ENCODE measurements at places on chromosomes 6 and 20. TPM values are rescaled to one million over a fixed set of nuclear protein-coding genes. Genes with fewer than 3 reads are reported as not detected.

ASXL1 gene
- 116 TPM for total RNA-seq

POM121L2 gene
- total RNA-seq, result not detected

OARD1 gene
- 21.9 TPM for total RNA-seq

ADGB gene
- total RNA-seq, result 7.7 TPM

LY6G6D gene
- not detected for total RNA-seq

EYS gene
- not detected for total RNA-seq

- H3K36me3 ChIP-seq, result no peaks in the 10 kb centered on the region
- H3K4me3 ChIP-seq, result no peak overlapping the region
- no peaks in the 10 kb centered on the region for H3K27me3 ChIP-seq
These were observed 426.5 kb downstream of the CD83 start for GRCh38 chr6:14543971-14544585.

- no peak for DNase-seq
- H3K27ac ChIP-seq, result no peak overlapping the region
- no peaks in the 10 kb centered on the region for H3K27me3 ChIP-seq
- H3K4me3 ChIP-seq, result no peak overlapping the region
These were observed 109.1 kb downstream of the SASH1 start for GRCh38 chr6:148451690-148452089.

- H3K4me3 ChIP-seq, result no peak overlapping the region
- no peaks in the 10 kb centered on the region for H3K36me3 ChIP-seq
- H3K27ac ChIP-seq, result no peak overlapping the region
- H3K4me1 ChIP-seq, result no peaks in the 10 kb centered on the region
- DNase-seq, result no peak
These were observed 38.3 kb upstream of the HMGCLL1 start for GRCh38 chr6:55617272-55617671.

- DNase-seq, result no peak
- no peaks in the 10 kb centered on the region for H3K4me1 ChIP-seq
- peak overlapping the region; percentile 77 for H3K27ac ChIP-seq
These were observed 202.2 kb upstream of the CCN2 start for GRCh38 chr6:132153221-132153898.

DNA sequence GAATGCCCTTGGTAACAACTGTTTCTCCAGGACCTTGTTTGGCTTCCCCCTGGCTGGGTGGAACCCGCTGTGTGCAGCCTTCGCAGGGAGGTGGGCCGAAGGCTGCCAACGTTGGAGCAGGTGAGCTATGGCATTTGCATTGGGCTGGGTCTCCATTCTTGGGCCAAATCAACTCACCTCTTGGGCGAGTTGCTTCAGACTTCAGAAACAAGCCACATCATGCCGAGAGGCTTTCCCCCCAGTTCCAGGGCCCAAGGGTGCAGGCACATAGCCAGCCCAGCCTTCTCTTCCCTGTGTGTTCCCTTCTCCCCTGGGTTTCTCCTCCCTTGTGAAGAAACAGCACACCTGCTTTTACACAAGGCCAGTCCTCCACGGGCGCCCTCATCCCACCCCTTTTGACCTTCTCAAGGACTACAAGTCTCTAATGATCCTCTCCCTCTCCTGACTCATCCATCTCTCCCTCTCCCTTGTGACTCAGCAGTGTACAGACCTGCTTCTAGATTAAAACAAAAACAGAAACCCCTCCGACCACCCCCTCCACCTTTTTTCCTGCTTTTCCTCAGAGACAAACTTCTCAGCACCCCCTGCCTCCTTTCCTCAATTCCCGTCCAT, 41.6 kb downstream of the FAM209B start:
- no peak for DNase-seq
- no peaks in the 10 kb centered on the region for H3K36me3 ChIP-seq
- H3K27me3 ChIP-seq, result no peaks in the 10 kb centered on the region
- no peak overlapping the region for H3K27ac ChIP-seq
- H3K4me3 ChIP-seq, result no peak overlapping the region

DNA sequence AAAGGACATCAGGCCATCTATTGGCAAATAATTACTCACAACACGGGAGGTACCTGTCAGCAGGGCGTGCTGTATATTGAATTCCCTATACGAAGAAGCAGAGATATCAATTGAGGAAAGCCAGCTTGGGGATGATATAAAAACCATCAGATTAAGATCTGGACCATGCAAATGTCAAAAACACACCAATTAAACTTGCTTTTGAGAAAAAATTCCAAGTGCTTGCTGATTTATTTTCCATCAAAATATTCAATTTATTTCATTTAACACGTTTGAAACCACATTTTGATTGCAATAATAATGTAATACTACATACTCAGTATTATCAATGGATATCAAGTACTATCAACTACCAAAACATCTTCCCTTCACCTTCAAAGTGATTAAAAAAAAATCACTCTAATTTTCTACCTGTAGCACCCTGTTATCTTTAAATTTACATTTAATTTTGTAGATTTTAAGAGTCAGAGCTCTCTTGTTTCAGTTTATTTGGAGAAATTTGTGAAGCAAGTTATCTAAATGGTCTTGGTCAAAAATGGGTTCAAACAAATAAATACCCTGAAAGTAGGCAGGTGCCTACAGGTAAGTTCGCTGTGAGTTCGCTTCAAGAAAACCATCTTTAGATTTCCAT, 6.8 kb upstream of the TBX18 start:
- H3K36me3 ChIP-seq, result no peaks in the 10 kb centered on the region
- H3K4me1 ChIP-seq, result peaks cover 14% of the 10 kb centered on the region
- H3K27ac ChIP-seq, result no peak overlapping the region
- H3K4me3 ChIP-seq, result no peak overlapping the region

DNA sequence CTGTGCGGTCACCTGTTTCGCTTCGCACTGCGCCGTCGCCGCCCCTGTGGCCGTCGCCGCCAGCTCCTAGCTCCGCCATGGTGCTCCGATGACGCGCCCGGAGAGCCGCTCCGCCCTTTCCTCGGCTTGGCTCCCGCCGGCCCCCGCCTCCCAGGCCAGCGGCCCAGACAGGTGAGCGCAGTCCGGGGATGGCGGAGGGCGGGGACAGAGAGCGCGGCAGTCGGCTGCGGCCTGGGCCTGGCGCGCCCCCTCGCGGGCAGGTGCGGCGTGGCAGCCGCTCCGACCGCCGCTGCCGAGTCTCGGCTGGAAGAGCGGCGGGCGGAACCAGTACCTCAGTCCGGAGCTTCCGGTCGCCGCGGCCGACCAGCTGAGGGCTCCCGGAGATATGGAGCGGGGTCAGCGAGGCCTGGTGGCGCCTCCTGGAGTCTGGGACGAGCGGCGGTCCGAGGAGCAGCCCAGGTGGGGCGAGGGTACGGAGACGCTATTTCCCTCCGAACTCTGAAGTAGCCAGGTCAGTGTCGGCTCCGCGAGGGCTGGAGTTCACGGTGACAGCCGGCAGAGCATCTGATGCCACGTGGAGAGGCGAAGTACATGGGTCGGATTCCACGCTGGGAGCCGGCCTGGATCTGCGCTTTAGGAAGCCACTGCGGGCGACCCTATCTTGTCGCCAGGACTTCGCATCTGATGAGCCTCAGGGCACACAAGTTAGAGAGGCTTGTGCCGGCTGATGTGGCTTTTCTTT, at the start of gene MAP7:
MAP7 (minus strand) TSS at position 93 of the 742 bp plus-strand sequence; CDS start at position 79, 14 bp downstream.
- H3K4me3 ChIP-seq, result peak within 1 kb of the TSS; percentile 69
- peak; percentile 20 for DNase-seq
- H3K4me1 ChIP-seq, result no peaks in the 10 kb centered on the region
- H3K36me3 ChIP-seq, result no peaks in the 10 kb centered on the region
- no peaks in the 10 kb centered on the region for H3K27me3 ChIP-seq
- no peak within 1 kb of the TSS for H3K27ac ChIP-seq

DNA sequence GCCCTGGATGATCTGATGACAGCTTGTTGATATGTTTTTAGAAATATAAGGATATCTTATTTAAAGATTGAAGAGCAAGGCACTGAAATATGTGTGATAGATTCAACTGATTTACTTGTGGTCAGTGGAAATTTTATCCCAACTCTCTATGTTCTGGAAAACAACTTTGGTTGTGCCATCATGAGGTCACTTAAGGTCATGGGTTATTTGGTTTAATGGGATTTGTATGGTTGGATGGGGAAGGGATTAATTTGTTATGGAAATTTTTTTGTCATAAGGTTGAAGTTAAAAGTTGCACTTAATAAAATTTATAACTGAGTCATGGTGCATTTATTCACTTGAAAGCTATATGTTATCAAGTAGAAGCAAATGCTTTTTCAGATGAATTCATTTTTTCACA, 214.3 kb upstream of the LAMP5 start:
- H3K27me3 ChIP-seq, result no peaks in the 10 kb centered on the region
- no peak for DNase-seq
- no peaks in the 10 kb centered on the region for H3K4me1 ChIP-seq
- H3K36me3 ChIP-seq, result no peaks in the 10 kb centered on the region
- H3K4me3 ChIP-seq, result no peak overlapping the region
- no peak overlapping the region for H3K27ac ChIP-seq

DNA sequence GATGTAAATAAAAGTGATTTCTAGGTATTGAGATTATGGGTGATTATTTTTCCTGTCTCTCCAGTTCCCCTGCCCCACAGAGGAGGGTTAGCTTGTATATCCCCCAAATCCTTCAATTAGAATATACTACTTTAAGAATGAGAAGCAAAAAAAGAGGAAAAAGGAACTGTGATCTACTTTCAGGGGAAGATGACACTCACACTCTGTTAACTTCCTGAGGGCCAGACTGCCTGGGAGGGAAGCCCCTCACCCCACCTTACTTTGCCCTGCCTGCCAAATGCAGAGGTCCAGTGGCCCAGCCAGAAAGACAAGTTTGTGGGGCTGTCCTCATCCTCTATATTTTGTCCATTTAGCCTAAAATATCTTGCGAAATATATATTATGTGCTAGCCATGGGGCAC, 9.2 kb upstream of the LY86 start:
- no peak for DNase-seq
- no peaks in the 10 kb centered on the region for H3K27me3 ChIP-seq
- no peak overlapping the region for H3K27ac ChIP-seq
- no peak overlapping the region for H3K4me3 ChIP-seq
- no peaks in the 10 kb centered on the region for H3K36me3 ChIP-seq
- H3K4me1 ChIP-seq, result no peaks in the 10 kb centered on the region

DNA sequence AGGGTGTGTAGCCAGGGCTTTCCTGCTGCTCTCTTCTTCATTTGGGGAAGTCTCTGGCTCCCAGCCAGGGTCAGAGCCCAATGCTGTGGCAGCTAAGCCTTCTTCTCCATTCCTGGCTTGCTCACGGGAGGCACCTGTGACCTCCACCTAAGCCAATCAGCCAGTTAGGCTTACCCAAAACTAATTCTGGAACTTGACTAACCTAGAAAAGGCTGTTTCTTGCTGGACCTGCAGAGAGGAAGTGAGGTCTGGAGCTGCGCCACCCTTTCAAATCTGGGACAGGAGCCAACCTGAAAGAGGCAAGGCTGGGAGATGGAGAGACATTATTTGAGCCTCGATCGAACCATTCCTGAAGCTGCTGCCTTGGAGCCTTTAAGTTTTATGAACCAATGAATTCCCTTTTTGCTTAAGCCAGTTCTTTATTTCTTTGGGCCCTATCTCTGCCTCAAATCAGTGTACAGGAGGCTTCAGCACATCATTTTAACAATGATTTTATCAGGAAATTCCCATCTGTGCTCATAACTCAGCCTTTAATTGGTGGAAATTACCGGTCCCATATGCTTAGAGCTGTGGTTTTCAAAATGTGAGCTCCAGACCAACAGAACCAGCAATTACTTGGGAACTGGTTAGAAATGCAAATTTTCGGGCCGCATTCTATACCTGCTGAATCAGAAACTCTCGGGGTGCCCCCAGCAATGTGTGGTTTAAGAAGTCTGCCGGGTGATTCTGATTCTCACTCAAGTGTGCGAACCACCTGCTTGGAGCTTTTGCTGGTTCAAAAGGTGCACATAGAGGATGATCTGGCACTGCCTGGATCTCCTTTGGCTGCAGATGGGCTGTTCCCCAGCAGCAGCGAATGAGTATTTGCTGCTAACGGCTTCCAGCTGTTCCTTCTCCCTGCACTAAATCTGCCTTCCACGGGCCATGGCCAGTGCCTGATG, 97.4 kb upstream of the RNF24 start:
- H3K27ac ChIP-seq, result no peak overlapping the region
- H3K4me3 ChIP-seq, result no peak overlapping the region
- no peaks in the 10 kb centered on the region for H3K4me1 ChIP-seq
- peak; percentile 32 for DNase-seq
- H3K27me3 ChIP-seq, result no peaks in the 10 kb centered on the region

GRCh38 chr6:33633084-33633461, 12.0 kb downstream of the ITPR3 start:
- H3K27ac ChIP-seq, result peak overlapping the region; percentile 31
- no peaks in the 10 kb centered on the region for H3K27me3 ChIP-seq
- H3K4me3 ChIP-seq, result peak overlapping the region; percentile 40
- H3K36me3 ChIP-seq, result no peaks in the 10 kb centered on the region
- H3K4me1 ChIP-seq, result peaks cover 5% of the 10 kb centered on the region

DNA sequence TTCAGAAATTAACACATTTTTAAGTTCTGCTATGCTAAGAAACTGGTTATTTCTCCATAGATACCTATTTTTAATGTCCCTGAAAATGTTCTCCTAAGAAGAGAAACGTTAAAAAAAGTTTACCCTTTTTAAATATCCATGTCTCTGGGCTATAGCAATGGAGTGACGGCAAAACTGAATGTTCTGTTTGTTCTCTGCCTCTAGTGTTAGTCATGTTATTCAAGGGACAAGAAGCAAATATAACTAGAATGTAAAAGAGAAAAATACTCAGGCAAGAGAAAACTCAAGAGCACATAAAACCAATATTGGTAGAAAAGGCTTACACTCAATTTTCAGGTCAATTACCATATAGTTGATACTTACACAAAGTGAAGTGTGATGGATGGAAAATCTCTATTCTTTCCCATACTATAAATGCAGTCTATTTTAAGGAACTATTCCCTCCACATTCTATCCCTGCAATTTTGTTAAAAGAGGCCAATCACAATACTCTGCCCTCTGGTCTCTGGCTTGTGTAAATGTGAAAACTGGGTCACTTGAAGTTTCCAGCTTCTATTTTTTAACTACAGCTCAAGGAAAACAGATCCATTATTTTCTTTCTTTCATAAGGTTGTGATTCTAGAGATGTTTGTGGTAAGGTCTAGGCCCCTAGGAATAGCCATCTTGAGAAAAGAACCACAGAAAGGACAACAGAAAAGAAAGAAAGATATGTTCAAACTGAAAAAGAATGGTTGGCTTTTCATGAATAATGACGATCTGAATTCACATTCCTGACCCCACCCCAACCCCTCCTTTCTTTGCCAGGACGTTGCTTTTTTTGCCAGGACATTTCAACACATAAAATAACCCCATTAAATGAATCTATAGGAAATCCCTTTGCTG, 200.3 kb upstream of the FAM83B start:
- H3K4me3 ChIP-seq, result no peak overlapping the region
- DNase-seq, result no peak
- no peaks in the 10 kb centered on the region for H3K36me3 ChIP-seq
- no peaks in the 10 kb centered on the region for H3K4me1 ChIP-seq
- H3K27ac ChIP-seq, result peak overlapping the region; percentile 47

DNA sequence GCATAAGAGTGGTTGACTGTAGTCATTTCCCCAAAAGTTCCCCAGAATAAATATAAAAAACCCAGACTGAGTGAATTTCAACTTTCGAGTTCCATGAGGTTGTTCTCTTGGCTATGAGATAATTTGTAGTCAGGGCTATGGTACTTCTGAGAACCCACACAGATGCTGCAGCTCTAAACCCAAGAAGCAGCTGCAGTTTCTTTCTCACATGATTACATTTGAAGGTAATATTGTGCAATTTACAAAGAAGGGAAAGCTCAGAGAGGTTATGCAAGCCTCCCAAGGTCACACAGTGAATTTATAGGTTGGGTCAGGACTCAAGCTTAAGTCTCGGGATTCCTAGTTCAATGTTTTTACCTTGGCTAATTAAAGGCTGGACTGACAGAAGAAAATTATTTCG, 29.7 kb upstream of the CD93 start:
- H3K27ac ChIP-seq, result no peak overlapping the region
- H3K4me3 ChIP-seq, result no peak overlapping the region
- H3K4me1 ChIP-seq, result no peaks in the 10 kb centered on the region
- no peaks in the 10 kb centered on the region for H3K27me3 ChIP-seq
